GM23248 (cell line): ENCODE measurements at places on chromosomes 5 and 9.

DNA sequence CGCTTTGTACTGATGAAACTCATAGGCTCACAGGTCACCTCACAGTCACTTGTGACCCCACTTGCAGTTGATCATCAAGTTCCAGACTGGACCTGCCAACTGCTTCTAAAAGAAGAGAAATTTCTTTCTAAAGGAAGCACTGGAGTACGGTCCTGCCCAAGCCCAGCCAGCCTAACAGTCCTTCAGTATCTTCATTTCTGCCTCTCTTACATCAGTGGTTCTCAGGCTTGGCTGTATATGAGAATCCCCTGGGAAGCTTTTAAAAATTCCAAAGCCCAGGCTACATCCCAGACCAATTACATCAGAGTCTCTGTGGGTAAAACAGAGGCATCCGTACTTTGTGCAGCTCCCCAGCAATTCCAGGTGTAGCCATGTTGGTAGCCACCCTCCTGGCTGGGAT is 282.1 kb downstream of the NFIB start:
- DNase-seq, result no peak

- DNase-seq, result no peak
Observed at GRCh38 chr5:143657647-143658285, 154.2 kb upstream of the HMHB1 start.

- DNase-seq, result no peak
Observed at GRCh38 chr9:70374962-70375618, 39.4 kb downstream of the KLF9 start.

DNA sequence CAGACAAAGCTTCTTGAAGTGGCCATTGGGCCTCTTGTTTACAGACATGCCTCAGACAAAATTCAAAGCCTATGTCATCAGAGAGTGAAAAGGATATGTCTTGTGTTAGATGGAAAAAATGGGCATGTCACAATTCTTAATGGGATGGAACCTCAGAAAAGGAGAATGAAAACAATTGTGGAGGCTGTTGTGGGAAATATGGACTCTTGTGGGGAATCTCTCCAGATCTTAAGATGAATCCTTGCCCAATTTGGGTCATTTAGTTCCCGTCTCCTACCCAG is 19.5 kb downstream of the SLC22A5 start:
- peak; percentile 46 for DNase-seq

DNA sequence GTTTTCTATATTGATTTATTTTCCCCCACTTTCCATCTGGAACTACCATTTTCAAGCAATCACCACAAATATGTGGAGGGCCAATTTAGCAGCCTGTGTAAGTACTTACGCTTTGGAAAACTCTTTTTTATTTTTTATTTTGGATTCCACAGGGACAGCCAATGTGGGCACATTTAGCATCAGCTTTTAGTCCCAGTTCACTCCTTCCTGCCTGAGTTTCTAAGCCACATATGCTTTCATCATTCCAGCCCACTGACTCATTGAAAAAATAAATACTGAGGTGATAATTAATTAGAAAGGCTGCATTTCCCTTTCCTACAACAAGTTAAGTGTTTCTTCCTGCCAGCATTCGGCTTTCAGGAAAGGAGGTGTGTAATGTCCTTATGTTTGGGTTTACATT is 76.8 kb downstream of the TMEM167A start:
- no peak for DNase-seq

GRCh38 chr5:108935611-108936010 is 187.9 kb downstream of the FER start:
- DNase-seq, result no peak

- DNase-seq, result peak; percentile 84
Observed at GRCh38 chr5:16160706-16161105, 18.9 kb downstream of the MARCHF11 start.

DNA sequence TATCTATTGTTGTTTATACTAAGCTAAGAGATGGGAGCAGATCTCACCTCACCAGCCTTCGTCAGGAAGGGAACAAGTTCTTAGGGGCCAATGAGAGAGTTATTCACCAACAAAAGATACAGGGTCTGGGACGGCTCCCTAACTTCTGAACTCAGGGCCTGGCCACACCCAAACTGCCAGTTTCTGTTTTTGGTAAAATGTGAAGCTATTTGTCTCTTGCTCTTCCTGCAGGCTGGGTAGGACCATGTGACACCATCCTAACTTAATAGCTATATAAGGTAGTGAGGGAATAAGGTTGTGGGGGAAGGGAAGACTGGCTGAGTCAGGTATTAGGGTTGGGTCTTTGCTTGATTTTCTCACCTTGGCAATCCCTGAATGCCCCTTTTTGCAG is 480.5 kb downstream of the KDM4C start:
- no peak for DNase-seq

GRCh38 chr5:61881821-61882487 is 424.1 kb upstream of the KIF2A start:
- DNase-seq, result peak; percentile 53

GRCh38 chr9:135757356-135757755 is 55.4 kb downstream of the KCNT1 start:
- DNase-seq, result no peak

- DNase-seq, result no peak
Observed at GRCh38 chr5:76000582-76000981, 82.6 kb upstream of the SV2C start.

- no peak for DNase-seq
Observed at GRCh38 chr5:92741906-92742305, 839.1 kb downstream of the NR2F1-AS1 start.

DNA sequence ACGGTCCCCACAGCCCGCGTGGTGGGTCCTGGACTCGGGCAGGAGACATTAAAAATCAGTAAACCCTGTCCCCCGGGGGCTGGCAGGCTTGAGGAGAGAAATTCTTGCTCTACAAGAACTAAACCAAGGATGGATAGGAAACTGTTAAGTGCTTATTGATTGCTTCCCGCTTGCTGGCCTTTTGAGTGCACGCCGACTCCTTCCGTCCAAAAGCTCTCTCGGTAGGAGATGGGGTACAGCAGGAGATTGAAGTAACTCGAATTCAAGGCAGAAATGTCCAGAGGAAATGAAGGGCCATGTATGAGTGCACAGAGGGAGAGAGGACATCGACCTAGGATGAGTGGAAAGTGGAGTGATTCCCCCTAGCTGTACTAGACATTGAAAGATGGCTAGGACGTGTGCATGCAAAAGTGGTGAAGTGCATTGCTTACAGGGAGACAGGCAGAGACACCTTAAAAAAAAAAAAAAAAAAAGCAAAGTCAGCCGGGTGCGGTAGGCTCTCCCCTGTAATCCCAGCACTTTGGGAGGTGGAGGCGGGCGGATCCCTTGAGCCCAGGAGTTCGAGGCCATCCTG is 923 bp downstream of the RECK start:
- peak; percentile 58 for DNase-seq

DNA sequence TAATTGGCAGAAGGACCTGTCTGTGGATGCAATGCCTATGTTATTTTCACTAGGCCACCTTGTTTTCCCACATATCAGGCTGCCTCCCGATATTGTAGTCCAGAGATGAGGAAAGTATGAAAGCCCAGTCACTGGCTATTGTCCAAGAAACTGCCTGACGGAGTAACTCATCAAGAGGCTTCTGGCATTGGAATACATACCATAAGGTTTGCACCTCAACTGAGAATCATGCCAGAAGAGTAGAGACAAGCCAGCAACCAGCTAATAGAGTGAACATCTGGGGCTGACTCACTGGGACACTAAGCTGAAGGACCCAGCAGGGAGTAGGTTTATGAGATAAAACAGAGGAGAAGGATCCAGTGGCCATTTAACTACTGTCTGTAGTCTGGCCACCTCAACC is 137.2 kb upstream of the FST start:
- peak; percentile 97 for DNase-seq

DNA sequence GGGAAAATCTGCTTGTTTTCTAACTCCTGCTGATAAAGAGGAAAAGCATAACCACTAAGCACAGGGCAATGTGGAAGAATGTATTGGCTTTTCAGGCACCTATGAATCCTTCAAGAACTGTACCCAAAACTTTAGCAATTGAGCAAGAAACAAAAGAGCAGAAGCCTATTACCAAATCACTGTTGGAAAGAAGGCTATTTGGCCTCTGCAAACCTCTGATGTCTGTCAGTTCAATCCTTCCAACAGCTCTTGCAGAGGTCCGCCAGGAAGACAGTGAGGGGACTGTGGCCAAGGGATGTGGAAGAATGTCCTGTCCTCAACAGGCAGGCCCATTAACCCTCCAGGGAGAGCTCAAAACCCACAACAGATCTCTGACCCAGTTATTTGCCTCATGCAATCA is 328.6 kb downstream of the ENC1 start:
- DNase-seq, result no peak

DNA sequence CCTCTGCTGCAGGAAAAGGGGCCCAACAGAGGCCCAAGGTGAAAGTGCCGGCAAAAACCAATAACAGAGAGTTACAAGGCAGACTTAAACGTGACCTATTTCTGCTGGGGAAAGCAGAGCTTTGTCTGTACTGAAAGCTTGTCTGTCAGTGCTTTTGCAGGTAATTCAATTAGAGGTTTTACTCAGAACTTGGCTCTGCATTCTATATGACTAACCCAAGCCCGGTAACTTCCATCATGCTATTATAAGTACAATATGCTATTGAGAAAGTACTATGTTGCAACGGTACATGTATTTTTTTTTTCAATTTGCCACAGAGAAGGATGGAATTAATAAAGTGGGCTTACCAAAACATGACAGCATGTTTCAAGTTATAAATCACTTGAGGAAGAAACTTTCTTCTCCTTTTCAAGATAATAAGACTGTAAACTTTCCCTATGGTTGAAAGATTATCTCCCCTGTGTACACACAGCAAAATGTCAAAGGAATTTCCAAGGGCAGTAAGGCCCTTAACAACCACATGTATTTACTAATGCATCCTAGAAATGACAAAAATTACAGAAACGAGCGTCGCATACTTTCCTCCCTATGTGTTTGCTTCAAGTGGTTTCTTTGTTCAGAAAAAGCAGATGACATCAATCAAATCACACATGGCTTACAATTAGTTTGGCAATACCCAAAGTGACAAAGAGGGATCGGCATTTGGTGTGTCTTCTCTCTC is 282.4 kb downstream of the EFNA5 start:
- peak; percentile 90 for DNase-seq

GRCh38 chr9:69975681-69976080 is 68.0 kb upstream of the MAMDC2 start:
- peak; percentile 44 for DNase-seq

DNA sequence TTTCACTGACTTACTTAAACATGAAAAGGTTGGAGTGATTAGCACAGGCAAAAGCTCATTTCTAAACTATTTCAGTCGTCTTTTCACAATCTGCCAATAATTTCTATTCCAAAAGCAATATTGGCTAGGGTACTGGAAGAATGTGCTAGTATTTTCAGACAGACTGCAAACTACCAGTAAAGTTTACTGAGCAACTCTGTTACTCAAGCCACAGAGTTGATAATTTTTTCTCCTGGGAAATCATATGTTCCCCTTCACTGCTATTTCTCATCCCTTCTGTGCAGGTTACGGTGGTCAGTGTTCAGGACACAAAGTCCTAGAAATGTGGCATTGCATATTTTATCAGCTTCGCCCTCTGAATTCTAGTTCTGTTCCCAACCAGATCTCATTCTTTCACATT is 343.3 kb upstream of the TNC start:
- DNase-seq, result no peak

DNA sequence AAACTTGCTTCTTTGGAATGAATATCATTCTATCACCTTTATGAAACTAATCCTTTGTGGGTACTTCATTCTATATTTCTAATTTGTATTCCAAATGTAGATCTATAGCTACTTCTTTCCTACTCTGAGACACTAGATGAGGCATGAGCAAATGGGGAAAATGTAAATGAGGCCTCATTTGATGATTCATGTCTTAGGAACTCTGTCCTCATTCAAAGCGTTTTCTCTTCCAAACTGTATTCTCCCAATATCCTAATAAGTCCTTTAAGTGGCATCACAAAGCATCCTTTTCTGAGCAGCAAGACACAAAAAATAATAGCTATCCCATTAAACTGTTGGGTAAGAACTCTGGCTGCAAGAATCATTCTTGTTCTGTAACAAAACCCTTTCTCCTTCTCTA is 56.1 kb downstream of the TTLL11 start:
- DNase-seq, result peak; percentile 73

DNA sequence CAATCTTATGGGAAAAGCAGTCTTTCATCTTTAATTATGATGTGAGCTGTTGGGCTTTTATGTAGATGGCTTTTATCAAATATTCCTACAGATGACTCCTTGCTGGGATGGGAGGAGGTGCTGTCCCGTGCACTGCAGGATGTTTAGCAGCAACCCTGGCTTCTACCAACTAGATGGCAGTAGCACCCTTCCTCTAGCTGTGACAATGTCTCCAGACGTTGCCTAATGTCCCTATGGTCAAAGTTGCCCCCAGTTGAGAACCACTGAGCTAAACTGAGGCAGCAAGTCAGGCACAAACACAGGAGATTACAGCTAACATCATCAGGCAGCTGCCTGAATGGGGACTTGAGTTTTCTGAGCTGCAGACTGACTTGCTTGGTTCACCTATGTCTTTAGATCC is 401.9 kb upstream of the PDE4D start:
- DNase-seq, result peak; percentile 53

- DNase-seq, result peak; percentile 46
Observed at GRCh38 chr9:99296291-99296951, 74.3 kb downstream of the SEC61B start.

GRCh38 chr9:119185298-119185697 is 183.9 kb downstream of the BRINP1 start:
- DNase-seq, result peak; percentile 52

DNA sequence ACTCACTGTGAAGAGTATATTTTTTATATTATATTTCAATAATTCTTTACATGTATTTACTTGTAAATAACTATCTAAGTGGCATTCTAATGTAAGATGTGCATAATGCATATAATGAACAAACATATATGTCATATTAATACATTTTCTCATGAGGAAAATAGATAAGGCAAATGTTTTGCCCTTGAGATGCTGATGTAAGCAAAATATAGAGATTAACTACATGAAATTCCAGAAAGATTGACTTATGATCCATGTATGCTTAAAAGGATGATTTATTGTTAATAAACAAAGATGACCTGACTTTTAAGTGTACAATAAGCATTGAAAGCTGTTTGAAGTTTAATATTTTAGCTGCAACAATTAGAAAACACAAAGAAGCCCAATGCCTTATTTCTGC is 559.9 kb downstream of the PTPRD start:
- no peak for DNase-seq

DNA sequence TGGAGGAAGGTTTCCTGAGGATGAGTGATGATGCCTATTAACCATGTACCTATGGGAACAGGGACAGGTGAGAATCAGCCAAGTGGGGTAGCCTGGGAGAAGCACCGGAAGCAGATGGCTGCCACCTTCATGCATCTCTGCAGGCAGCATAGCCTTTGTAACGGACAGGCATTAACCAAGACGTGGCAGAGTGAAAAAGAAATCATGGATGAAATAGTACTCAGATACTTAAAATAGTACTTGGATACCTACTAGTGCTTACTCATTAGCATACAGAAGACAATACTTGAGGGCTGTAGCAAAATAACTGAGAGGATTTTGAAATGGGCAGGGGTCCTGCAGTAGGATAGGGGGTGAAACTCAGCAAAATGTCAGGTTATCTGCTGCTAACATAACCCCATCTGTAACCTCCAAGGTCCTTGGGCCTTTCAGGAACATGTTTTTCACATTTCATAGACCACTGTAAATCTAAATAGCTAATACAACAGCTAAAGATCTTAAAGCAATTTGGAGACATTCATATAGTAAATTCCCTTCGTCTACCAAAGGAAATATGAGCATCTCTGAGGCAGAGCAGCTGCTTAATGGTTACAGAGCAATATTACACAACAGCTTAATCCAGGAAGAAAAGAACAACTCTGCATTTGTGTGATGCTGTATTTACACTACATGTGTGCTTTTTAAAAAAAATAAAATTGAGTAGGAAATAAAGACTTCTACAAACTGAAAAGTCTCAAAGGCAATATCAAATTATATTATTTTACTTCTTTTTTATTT is 154.3 kb downstream of the NFIB start:
- DNase-seq, result no peak
